ENCODE measurements at places on chromosomes 1 and 21. TPM values are rescaled to one million over a fixed set of nuclear protein-coding genes. Genes with fewer than 3 reads are reported as not detected.
A peak's percentile ranks its signal among the peaks of the same experiment; 100 is the strongest.

The FTCD gene
- total RNA-seq: 19.0 TPM

The NBPF3 gene
- 19.7 TPM for total RNA-seq

The BCAN gene
- total RNA-seq: not detected

The ZNF593OS gene
- not detected for total RNA-seq

The MCOLN3 gene
- total RNA-seq: 0.23 TPM

The KCNAB2 gene
- total RNA-seq: 5.5 TPM

GRCh38 chr1:47547753-47548573 is 110.1 kb downstream of the FOXD2 start:
- DNase-seq: no peak

DNA sequence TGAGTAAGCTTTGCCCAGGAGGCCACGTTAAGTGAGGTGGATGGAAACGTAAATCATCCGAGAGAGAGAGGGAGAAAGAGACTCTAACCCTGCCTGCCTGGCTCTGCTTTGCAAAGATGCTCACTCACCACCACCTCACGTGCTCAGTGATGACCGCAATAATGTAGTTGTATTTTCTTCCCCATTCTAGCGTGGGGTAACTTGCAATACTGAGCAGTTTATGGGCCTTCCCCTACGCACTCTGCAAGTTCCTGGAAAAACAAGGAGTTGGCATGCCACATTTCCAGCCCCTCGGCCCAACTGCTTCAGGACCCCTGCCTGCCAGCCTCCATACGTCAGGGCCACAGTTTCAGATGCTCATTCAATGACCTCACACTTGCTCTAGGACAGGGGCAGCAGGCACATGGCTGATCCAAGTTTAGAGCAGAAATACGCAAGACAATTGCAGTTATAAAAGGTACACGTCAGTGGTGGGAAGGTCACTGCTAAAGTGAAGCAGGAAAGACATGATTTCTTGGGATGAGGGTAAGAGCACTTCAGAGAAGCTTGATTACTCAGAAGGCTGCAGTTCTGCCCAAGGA is 112.5 kb upstream of the RAB4A start:
- DNase-seq: no peak

DNA sequence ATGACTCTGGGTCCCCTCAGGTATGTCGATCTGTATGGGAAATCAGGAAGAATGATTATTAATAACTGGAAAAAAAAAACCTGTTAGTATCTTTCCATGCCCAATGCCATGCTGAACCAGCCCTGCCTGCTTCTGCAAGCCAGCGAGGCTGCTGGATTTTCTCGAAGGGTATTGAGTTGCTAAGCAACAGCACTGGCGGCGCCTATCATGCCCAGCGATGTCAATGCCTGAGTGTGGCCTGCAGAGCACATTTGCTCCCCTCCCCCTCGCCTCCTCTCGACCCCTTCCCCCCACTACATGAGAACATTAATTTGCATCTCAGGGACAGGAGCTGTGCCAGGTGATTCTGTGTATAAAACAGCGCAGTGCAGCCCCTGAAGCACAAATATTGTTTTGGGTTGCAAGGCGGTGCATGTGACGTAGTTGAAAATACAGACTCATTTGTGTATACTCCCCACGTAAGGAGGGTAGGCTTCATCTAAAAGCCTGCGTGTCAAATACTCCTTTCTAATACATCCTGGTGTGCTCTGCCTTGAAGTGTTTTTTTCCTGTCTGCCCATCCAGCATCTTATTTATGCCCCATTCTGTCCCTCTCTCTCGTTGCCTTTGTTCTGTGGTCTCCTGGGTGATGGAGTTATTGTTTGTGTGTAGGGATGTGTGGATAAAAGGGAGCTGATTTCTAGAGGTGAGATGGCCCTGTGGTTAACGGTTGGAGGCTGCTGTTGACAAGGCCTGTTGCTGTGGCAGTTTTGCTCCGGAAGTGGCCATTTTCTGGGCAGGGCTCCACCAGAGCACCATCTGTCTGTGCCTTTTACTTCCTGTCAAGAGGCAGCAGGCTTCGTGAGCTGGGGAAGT is 32.7 kb upstream of the ATP5PO start:
- DNase-seq: peak; percentile 71

DNA sequence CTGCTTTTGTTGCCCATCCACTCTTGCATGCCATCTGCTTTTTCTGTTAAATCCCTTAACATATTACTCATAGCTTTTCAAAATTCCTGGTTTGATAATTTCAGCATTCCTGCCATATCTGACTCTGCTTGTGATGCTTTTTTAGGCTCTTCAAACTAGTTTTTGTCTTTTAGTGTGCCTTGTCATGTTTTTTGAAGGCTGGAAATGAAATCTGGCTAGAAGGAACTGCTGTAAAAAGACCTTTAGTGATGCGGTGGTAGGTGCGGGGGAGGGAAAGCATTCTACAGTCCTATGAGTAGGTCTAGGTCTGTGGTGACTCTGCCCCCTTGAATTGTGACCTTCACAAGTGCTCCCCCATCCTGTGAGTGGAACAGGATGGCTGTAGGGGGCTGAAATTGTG is 15.0 kb upstream of the S100B start:
- DNase-seq: no peak

GRCh38 chr21:31370893-31371544 is 27.0 kb upstream of the TIAM1 start:
- DNase-seq: no peak

- no peak for DNase-seq
These were observed 14.2 kb upstream of the KCNE1 start for GRCh38 chr21:34526241-34526617.

DNA sequence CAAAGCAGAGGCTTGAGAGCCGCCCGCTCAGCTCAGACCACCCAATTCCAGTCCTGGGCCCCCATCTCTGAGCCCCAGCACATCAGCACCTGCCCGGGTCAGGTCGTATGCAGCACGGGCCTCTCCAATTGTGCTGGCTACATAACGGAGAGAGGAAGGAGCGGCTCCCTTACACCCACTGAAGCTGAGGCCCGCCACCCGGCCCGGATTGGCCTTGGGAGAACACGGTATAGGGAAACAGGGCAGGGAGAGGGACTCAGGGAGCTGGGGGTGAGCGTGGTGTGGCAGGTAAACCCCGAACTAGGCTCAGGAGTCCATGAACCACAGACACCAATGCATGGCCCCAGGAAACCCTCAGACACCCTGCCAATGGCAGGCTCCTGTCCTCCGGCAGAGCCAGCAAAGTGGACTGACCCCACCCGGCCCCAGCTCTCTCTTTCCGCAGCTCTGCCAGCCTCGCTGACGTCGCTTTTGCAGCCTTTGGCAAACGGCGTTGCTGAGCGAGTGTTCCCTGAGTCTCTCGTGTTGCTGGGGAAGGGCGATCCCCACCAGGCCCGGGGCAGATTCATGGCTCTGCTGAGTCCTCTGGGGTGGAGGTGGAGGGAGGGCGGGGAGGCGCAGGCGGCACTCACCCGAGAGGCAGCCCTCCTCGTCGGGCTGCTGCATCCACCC is 16.5 kb downstream of the MEGF6 start:
- no peak for DNase-seq

- DNase-seq: peak; percentile 26
These were observed 69.9 kb downstream of the CACHD1 start for GRCh38 chr1:64539781-64540218.

DNA sequence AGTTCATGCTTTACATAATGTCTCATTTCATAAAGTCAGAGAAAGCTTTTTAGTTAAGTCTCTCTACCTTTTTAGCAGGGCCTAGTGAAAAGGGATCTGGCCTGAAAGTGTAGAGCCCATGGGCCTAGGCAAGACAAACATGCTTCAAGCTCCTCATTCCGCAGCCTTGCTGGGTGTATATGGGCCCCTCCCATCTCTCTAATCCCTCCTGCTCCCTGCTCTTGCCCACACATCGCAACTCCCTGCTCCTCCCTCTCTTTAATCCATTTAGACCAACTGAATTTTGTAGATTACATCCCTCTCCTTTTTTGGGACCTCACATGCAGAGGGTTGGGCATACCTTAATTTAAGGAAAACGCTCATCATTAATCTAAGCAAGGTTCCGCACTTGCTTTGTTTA is 42.3 kb upstream of the CCDC190 start:
- DNase-seq: no peak

DNA sequence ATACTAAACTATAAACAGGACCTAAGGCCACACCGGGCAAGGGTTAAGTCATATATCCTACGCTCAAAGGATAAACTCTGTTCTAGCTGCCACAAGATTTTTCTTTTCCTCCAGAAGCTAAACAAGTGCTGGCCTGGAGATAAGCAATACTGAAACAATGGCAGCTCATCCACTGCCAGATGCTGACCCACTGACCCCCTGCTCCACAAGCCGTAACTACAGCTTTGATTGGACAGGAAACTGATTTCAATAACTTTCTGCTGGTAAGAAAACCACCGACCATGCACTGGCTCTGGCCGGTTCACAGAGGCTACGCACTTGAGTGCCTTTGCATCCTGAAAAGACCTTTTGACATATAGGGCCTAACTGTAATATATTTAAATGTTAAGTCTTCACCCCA is 51.3 kb upstream of the PLA2G2C start:
- DNase-seq: no peak

DNA sequence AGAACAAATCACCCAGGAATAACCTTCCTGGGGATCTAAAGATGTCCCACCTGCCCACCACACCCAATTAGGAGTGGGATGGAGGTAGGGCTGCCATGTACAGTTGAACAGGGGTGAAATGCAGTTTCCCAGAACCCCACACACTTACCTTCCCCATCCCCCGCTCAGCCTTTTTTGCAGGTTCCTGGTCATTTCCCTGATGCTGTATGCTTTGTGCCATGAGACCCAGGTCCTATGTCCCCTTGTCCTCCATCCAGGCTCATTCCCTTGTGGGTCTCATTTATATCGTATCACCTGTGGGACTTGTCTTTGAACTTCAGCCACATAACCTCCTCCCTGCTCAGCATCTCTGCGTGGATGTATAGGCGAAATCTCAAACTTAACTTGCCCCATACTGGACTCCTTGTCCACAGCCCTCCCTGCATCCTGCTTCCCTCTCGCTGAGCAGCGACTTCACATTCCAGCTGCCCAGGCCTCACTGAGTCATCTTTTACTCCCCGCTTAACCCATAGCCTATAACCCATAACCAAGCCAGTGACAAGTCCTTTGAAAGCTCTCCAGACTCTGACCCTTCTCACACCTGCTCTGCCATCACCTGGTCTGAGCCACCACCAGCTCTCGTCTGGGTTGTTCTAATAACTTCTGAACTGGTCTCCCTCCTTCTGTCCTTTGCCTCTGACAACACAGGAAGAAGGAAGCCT is 4.7 kb downstream of the LDLRAD2 start:
- no peak for DNase-seq

DNA sequence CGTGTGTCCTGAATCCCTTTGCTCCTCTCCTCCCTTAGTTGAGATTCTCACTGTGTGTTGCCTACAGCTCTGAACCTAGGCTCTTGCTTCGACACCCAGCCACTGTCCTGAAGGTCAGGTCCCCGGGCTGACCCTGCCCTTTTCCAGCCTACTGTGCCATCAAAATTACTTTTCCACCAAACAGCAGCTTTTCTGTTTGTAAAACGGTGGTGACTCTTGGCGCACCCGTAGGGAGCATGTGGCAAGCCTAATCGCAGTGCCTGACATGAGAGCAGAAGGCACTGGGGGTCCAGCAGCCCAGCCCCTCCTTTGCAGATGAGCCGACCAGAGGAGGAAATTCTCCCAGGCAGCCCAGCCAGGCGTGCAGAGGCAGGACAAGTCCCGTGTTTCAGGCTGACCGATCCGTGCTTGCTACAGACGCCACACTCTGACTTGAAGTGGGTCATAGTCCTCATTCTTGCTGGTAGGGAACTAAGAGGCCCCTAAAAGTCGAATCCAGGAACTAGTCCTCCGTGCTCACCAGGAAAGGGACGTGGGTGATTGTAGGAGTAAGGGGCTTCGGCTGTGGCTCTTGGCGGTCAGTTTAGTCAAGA is 6.8 kb downstream of the GPR137B start:
- no peak for DNase-seq

DNA sequence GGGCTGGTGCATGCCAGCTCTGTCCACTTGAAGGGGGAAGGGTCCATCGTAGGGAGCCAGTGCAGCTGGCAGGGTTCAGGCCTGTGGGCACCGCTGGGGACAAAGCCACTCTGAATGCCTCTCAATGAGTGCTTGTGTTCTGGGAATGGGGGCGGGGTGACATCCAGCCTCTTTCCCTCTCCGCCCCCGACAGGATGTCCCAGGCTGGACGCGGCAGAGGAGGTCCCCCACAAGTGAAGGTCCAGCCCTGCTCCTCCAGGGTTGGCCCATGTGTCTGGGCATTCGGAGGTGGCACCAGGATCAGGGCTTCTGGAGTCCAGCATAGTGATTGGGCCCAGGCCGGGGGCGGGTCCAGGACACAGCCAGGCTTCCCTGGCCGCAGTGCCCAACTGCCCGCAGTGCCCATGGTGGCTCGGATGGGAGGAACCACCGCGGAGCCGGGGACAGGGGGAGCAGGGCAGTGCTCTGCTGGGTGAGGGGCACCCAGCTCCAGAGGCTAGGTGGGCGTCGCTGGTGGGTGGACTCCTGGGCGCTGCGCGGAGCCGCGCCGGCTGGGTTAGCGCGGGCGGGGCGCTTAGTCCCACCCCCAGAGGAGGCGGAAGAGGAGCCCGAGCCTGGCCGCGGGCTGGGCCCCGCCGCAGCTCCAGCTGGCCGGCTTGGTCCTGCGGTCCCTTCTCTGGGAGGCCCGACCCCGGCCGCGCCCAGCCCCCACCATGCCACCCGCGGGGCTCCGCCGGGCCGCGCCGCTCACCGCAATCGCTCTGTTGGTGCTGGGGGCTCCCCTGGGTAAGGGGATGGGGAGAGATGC is at the start of gene SHISA4:
SHISA4 (plus strand) TSS at position 617 of the 808 bp plus-strand sequence; CDS start at position 714, 97 bp downstream.
- DNase-seq: peak; percentile 59

- no peak for DNase-seq
These were observed 26.8 kb downstream of the EGLN1 start for GRCh38 chr1:231395076-231395997.

GRCh38 chr1:59427155-59427554 is 130.3 kb downstream of the FGGY start:
- DNase-seq: no peak

DNA sequence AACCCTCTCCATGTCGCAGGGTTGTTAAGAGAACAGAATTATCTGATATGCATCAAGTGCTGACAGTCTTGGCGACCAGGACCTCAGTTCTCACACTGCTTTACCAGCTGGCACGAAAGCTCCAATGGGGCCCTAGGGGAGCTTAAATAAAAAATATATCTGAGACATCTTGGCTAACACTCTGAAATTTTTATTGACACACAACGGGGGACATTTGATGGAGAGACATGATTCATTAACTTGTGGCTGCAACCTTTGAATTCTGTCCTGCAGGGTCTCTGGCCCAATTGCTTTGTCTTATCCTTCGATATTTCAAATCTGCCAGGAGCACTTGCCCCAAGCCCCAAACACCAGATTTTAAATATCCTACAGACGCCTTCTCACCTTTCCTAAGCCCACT is 567.0 kb downstream of the AJAP1 start:
- no peak for DNase-seq

- no peak for DNase-seq
These were observed 86.3 kb upstream of the ARTN start for GRCh38 chr1:43847290-43847689.

- no peak for DNase-seq
These were observed 102.1 kb downstream of the DAB1 start for GRCh38 chr1:57321776-57322175.

GRCh38 chr1:235045034-235045690 is 83.5 kb downstream of the TOMM20 start:
- no peak for DNase-seq
